ENCODE measurements at places on chromosomes 6 and 20. TPM values are rescaled to one million over a fixed set of nuclear protein-coding genes. Genes with fewer than 3 reads are reported as not detected.
A peak's percentile ranks its signal among the peaks of the same experiment; 100 is the strongest.

GRCh38 chr20:16292226-16292880 is 280.9 kb downstream of the KIF16B start:
- no peak for DNase-seq

DNA sequence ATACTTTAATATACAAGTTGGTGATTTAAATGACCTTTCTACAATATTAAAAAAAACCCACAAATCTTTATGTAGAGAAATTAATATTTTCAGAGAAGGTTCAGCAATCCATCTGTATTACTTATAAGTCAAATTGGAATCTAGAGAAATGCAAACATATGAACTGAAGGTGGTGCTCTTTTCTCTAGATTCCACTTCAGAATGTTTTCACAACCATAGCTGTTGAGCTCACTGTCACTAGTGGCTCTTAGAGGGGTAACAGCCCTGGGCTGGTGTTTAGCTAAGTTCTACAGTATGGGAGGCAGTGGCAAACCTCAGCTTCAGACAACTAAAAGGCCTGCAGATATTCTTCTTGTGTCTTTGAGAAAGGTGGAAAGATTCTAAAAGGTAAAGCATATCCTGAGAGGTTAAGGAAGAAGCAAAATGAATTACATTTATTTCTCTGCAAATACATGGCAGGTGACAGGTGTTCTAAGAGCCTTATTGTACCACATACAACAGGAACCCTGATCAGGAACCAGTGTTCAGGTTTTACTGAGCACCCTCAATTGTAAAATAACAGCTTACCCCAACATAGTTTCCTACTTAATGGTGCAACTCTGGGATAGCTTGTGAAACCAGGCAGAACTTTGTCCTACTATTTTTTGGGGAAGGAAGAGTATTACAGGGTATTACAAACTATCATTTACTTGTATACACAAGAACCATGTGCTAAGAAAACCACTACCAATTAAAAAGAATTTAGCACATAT is 56.6 kb upstream of the SAMHD1 start:
- DNase-seq, result peak; percentile 21

DNA sequence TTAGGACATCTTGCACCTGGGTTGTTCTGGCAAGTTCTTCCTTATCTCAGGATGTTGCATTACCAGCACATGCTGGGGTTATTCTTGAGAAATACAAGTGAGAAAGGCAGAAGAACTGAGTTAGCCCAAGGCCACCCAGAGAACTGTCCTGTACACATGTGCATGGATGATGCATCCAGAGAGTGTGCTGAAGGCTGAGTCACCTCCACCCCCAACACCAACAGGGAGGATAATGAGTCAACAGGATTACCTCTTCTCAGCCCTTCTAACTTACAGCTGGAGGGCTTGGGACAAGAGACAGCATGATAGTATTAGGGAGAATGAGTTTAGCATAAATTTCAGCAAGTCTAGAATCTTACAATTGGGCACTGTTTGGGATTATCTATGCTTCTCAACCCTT is 8.5 kb downstream of the SCGN start:
- no peak for DNase-seq

Gene ADGRF5
- total RNA-seq, result 107 TPM

DNA sequence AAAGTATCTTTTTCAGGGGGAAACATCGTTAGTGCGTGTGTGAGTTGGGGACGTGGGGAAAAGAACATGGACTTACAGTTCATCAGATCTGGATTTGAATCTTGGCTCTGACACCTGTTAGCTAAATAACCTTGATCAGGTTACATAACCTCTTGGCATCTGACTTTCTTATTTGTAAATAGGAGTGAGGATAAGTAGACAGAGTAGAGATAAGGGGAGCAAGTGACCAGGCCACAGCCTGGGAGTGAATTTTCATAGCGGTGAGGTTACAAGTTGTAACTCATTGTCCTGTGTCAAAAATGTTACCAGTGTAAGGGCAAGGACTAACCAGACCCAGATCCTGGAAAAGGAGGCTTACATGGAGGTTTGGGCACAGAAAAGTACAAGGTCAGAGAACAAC is 733.5 kb upstream of the MMS22L start:
- DNase-seq, result no peak

Gene C6orf141
- 45.5 TPM for total RNA-seq

GRCh38 chr6:118240878-118241528 is 307.1 kb upstream of the PLN start:
- no peak for DNase-seq

Gene TCF15
- total RNA-seq, result 0.77 TPM

DNA sequence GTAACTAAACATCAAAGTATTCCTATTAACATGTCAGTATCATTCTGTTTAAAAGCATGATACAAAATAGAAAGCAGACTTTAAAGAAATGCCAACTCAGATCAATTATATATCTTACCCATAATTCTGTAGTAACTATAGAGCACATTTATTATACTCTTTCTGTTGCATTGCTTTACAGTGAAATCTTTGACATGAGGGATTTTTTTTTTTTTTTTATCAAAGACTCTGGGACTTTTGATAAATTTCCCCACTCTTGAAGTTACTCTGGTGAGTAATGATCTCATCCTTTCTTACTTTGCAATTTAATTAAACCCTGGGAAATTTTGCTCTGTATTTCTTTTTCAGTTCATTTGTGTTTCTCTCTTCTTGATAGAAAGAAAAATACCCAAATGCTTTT is 17.4 kb downstream of the ADGRF4 start:
- DNase-seq, result no peak

Gene C6orf62
- 103 TPM for total RNA-seq

Gene HLA-DQA2
- not detected for total RNA-seq

DNA sequence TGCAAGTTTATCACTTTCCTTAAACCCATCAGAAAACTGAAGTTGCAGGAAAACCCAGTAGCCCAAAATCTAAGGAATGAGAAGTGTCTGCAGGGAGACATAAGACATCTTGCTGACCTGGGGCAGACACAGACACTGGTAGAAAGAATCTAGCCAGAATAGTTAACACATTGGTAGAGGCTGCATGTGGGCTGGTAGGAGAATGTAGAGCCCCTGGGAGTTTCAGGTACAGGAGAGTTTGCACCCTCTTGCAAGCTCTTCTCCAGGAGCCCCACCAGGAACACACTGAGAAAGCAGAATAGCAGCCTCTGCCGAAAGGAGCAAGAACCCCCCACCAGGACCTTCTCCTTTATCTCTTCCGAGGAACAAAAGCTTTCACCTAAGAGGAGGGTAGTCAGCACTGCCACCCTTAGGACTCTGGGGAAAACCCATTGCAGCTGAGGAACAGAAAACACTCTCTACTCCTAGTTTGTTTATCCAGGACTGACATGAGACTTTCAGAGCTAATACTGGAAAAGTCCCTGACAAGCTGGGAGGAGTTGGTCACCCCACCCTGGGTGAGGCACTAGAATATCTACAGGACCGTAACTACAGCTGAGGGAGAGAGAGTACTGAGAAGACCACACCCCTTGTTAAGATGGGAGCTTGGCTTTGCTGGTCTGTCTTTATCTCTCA is 10.5 kb upstream of the OGFRL1 start:
- no peak for DNase-seq

Measured in dermis microvascular lymphatic vessel endothelial cell (primary cell).